ENCODE measurements at places on chromosomes 1 and 21. TPM values are rescaled to one million over a fixed set of nuclear protein-coding genes. Genes with fewer than 3 reads are reported as not detected.

Gene NR1I3
- total RNA-seq = not detected

Gene TIE1
- total RNA-seq = not detected

Gene NTMT2
- not detected for total RNA-seq

Gene AK4
- total RNA-seq = 45.5 TPM

Gene OR2G6
- total RNA-seq = not detected

Gene POU2F1
- 17.7 TPM for total RNA-seq

GRCh38 chr1:24437631-24438396, 22.2 kb downstream of the NIPAL3 start:
- H3K4me3 ChIP-seq = no peak overlapping the region
- H3K36me3 ChIP-seq = peaks cover 13% of the 10 kb centered on the region
- peaks cover 5% of the 10 kb centered on the region for H3K4me1 ChIP-seq
- no peak overlapping the region for H3K27ac ChIP-seq

DNA sequence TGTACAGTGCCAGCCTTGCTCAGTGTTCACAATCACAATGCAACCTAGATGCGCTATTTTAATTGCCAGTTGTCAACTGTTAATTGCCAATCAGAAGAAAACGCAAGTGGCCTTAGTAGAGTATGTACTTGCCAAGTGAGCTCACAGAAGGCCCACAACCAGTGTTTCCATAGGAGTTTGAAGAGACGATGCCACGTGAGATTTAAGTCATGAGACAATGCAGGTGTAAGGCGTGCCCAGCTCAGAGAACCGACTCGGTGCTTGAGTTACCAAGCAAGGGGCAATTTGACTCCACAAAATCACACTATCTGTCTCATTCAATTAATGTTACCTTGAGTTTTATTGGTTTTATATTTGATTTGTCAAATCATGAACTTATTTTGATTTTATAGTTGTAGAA, 65.6 kb downstream of the TEX35 start:
- H3K36me3 ChIP-seq = no peaks in the 10 kb centered on the region
- DNase-seq = no peak
- H3K27ac ChIP-seq = no peak overlapping the region
- peaks cover 5% of the 10 kb centered on the region for H3K27me3 ChIP-seq
- no peaks in the 10 kb centered on the region for H3K4me1 ChIP-seq
- no peak overlapping the region for H3K4me3 ChIP-seq

DNA sequence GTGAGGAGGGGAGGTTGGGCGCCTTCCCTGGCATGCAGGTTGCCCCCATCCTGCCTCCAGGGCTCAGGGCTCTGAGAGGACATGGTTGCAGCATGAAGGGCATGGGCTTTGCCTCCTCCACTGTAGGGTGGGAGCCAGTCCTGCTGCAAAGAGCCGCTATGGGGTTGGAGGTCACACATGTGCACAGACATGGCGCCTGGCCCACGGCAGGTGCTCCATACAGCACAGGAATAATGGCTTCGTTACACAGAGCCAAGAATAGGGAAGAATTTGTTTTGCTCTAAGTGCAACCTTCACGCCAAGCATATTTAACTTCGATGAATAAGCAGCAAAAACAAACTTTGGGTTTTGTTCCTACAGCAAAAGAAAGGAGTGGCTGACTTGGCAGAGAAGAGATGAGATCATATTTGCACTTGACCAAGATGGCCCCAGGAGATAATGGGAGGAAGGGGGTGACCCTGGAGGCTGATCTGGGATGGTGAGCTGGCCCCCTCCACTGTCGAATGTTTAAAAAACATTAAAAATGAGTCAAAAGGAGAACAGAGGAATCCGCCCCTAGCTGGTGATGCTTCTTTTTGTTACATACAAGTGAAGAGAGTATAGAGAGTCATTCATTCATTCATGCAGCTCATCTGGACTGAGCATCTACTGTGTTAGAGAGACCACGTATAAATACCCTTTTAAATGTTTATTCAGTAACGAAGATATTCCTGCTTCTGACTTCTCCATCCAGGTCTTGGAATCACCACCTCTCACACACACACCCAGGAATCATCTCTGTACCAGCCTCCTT, 12.4 kb upstream of the C2CD2 start:
- no peak for DNase-seq
- peaks cover 10% of the 10 kb centered on the region for H3K27me3 ChIP-seq
- H3K36me3 ChIP-seq = no peaks in the 10 kb centered on the region
- no peak overlapping the region for H3K27ac ChIP-seq
- H3K4me3 ChIP-seq = no peak overlapping the region
- H3K4me1 ChIP-seq = no peaks in the 10 kb centered on the region

GRCh38 chr1:50275566-50275965, 147.7 kb downstream of the DMRTA2 start:
- H3K36me3 ChIP-seq = no peaks in the 10 kb centered on the region
- no peak overlapping the region for H3K27ac ChIP-seq
- H3K27me3 ChIP-seq = peaks cover 4% of the 10 kb centered on the region
- H3K4me3 ChIP-seq = no peak overlapping the region
- DNase-seq = no peak

DNA sequence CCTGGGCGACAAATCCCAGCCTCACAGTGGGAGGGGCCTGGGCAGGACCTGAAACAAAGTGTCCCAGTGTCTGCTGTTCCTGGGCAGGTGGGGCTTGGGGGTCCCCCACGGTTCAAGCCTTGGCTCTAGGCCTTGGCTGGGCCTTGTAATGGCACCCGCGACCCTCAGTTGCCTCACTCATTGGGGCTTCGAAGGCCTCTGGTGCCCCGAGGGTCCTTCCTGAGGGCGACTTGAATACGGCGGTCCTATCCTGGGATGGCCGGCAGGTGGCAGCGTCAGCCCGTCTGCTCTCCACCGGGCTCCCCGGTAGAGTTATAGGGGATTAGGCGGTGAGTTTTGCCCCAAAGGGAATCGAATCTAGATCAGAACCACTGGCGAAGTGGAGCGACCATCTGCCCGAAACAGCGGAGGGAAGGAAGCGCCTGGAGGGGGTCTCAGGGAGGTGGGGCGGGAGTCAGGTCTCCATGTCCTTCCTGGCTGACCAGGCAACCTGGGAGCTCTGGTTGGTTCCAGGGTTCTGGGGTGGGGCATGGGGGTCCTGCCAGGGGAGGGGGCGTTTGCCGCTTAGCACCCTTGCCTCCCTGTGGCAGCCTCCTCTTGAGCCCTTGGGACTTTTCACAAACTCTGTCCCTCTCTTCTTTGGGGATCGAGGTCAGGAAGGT, 2.1 kb upstream of the PEX10 start:
- H3K27ac ChIP-seq = peak overlapping the region; percentile 82
- H3K4me3 ChIP-seq = peak overlapping the region; percentile 67

DNA sequence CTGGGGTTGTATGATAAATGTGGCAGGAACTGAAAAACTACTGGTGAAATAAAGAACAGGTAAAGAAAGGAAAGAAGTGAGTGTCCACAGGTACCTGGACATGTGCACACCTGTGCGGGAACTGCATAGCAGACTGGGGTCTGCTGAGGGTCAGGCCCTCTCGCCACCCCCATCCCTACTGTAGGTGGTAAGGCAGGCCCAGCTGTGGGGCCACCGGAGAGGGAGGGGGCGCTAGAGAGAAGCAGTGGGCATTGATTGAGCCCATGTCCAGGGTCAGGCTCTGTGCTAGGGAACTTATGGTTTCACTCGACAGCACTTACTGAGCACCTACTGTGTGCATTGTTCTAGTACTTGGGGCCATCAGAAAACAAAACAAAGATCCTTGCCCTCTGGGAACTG, 400.5 kb downstream of the MATN1 start:
- no peak overlapping the region for H3K4me3 ChIP-seq
- H3K4me1 ChIP-seq = no peaks in the 10 kb centered on the region
- DNase-seq = no peak
- no peak overlapping the region for H3K27ac ChIP-seq

GRCh38 chr21:46219591-46220239, 8.9 kb downstream of the LSS start:
- no peak for DNase-seq
- no peak overlapping the region for H3K4me3 ChIP-seq
- H3K27ac ChIP-seq = no peak overlapping the region
- no peaks in the 10 kb centered on the region for H3K27me3 ChIP-seq
- no peaks in the 10 kb centered on the region for H3K4me1 ChIP-seq

GRCh38 chr1:59393211-59394180, 96.6 kb downstream of the FGGY start:
- no peaks in the 10 kb centered on the region for H3K36me3 ChIP-seq
- H3K27me3 ChIP-seq = no peaks in the 10 kb centered on the region
- no peak for DNase-seq
- H3K27ac ChIP-seq = no peak overlapping the region
- H3K4me1 ChIP-seq = peaks cover 2% of the 10 kb centered on the region

DNA sequence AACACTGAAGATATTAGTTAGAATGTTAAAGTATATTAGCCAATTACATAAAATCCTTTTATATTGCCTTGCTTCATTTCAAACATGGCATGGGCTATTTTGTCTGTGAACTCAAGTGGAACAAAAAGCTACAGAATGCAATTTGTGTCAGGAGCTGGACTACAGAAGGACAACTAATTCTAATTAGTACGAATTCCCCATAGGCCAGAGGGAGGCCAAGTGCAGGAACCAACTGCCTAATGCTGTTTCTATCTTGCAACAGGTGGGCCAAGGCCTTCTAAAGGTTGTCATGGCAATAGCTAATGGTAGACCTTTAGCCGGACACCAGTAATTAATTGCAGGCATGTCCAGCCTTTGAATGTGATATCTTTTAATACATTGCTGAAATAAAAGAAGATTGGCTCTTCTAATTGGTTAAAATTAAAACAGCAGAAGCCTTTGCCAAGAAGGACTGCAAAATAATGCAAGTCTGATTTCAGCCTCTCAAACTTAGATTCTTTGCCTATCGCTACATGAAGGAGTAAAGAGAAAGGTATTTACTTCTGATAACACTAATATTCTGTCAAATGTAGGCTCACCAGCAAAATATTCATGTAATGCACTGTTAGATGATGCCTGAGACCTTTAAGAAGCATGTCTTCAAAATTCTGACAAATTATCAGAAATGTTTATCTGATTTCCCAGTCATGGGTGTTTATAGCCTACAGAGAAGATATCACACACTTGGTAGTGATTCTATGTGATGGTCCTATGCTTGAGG, 232.1 kb downstream of the LMO4 start:
- no peaks in the 10 kb centered on the region for H3K36me3 ChIP-seq
- no peak for DNase-seq
- no peaks in the 10 kb centered on the region for H3K4me1 ChIP-seq
- H3K27me3 ChIP-seq = no peaks in the 10 kb centered on the region
- H3K27ac ChIP-seq = no peak overlapping the region

DNA sequence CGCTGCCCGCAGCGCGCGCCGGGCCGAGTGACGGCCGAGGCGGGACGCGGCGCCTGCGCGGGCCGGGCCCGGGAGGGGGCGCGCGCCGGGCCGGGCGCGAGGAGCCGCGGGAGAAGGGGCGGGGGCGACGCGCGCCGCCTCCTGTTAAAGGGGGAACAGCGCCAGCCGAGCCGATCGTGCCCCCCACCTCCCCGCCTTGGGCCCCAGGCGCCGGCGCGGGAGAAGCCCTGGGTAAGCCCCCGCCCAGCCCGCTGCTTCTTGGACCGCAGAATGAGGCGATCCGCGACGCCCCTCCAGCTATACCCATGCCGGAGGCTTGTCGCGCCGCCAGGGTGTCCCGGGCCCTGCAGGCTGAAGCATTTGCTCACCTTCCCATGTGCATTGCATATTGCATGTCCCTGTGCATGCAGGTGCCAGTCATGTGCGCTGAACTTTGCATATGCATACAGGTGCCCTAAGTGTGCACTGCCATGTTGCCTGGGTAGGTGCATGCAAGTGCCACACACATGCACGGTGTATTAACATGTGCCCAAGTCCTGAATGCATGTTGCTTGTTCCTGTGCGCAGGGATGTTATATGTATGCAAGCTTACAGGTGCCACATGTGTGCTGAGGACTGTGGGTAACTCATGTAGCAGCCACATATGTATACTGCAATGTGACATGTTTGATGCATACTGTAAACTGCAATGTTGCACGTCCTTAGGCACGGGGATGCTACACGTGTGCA, at the start of gene ADGRB2:
Gene ADGRB2 (minus strand): TSS at position 29 of the 729 bp plus-strand sequence. CDS start 7,119 bp downstream, outside the sequence.
- peak within 1 kb of the TSS; percentile 73 for H3K4me3 ChIP-seq
- peaks cover 9% of the 10 kb centered on the region for H3K27me3 ChIP-seq
- H3K36me3 ChIP-seq = no peaks in the 10 kb centered on the region
- peak; percentile 26 for DNase-seq
- H3K27ac ChIP-seq = peak within 1 kb of the TSS; percentile 28

- no peak overlapping the region for H3K27ac ChIP-seq
- DNase-seq = no peak
- H3K4me3 ChIP-seq = no peak overlapping the region
- H3K36me3 ChIP-seq = no peaks in the 10 kb centered on the region
- no peaks in the 10 kb centered on the region for H3K27me3 ChIP-seq
Observed at GRCh38 chr1:244067893-244068292, 16.8 kb downstream of the ZBTB18 start.

DNA sequence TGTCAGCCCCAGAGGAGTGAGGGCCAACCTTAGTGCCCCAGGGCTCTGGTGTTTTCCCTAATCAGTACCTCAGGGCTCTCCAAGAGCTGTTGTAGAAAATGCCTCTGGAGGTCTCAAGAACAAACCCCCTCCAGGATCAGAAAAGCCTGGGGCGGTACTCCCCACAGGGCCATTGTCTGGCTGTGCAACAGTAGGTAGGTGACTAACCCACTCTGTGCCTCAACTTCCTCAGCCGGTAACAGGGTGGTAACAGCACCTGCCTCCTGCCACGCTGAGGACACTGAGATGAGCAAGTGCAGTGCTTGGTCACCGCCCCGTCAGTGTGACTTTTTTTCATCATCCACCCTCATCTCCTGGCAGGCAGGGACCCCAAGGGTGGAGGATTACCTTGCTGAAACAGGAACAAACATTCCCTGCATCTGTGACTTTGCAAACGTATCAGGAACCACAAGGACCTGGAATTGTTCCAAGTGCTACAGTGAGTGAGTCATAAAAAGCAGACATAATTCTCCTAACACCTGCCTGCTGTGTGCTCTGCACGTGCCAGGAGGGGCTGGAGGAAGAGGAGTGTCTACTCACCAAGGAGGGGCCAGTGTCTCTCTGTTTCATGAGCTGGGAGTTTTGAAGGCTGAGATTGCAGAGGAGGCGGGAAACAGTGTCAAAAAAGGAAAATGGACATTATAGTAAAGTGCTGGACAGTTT, 440.8 kb downstream of the NPHP4 start:
- H3K27ac ChIP-seq = no peak overlapping the region
- no peaks in the 10 kb centered on the region for H3K36me3 ChIP-seq
- H3K27me3 ChIP-seq = peaks cover 12% of the 10 kb centered on the region
- H3K4me3 ChIP-seq = no peak overlapping the region
- DNase-seq = no peak
- H3K4me1 ChIP-seq = peaks cover 3% of the 10 kb centered on the region

DNA sequence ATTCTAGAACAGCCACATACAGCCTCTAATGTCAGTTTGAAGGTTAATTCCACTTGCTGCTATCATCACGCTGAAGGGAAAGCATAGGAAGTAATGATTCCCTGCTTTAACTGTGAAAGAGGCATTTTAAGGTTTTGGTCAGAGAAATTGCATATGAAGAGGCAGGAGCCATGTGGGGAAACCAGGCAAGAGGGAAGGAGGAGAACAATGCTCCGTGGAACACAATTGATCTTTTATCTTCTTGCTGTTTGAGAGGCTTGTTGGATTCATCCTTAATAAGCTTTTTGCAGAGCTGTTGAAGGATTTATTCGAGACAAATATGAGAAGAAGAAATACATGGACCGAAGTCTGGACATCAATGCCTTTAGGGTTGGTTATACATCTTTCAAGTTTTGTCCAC, 35.9 kb downstream of the SMAP2 start:
- peaks cover 66% of the 10 kb centered on the region for H3K36me3 ChIP-seq
- DNase-seq = no peak
- H3K4me1 ChIP-seq = peaks cover 37% of the 10 kb centered on the region
